Activated T-cell treated with anti-CD3 and anti-CD28 coated beads for 4 hours (primary cell): ENCODE measurements at places on chromosomes 2 and 18.

- no peak for DNase-seq
Measured at GRCh38 chr2:215624423-215624829, 188.6 kb upstream of the FN1 start.

DNA sequence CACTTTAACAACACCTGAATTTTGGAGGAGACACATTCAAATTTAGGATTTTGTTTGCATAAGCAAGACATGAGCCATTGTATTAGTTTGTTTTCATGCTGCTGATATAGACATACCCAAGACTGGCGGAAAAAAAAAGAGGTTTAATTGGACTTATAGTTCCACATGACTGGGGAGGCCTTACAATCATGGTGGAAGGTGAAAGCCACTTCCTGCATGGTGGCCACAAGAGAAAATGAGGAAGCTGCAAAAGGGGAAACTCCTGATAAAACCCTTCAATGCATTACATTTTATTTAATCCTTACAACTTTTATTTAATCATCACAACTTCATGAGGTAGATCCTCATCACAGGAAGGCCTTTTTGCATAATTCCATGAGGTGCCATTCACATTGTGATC, 242.0 kb upstream of the STON1 start:
- no peak for DNase-seq

GRCh38 chr2:38665854-38666555, at the start of gene GALM:
GALM (plus strand) TSS chr2:38666114; CDS start chr2:38666162, 48 bp downstream.
- peak; percentile 18 for DNase-seq

GRCh38 chr18:43271593-43272432, 5.5 kb downstream of the SYT4 start:
- DNase-seq = no peak

- DNase-seq = no peak
Measured at GRCh38 chr2:179455172-179455524, 190.5 kb upstream of the SESTD1 start.

GRCh38 chr2:236114959-236115358, 53.2 kb downstream of the GBX2 start:
- no peak for DNase-seq

- no peak for DNase-seq
Measured at GRCh38 chr18:70334728-70335329, 46.0 kb downstream of the SOCS6 start.

DNA sequence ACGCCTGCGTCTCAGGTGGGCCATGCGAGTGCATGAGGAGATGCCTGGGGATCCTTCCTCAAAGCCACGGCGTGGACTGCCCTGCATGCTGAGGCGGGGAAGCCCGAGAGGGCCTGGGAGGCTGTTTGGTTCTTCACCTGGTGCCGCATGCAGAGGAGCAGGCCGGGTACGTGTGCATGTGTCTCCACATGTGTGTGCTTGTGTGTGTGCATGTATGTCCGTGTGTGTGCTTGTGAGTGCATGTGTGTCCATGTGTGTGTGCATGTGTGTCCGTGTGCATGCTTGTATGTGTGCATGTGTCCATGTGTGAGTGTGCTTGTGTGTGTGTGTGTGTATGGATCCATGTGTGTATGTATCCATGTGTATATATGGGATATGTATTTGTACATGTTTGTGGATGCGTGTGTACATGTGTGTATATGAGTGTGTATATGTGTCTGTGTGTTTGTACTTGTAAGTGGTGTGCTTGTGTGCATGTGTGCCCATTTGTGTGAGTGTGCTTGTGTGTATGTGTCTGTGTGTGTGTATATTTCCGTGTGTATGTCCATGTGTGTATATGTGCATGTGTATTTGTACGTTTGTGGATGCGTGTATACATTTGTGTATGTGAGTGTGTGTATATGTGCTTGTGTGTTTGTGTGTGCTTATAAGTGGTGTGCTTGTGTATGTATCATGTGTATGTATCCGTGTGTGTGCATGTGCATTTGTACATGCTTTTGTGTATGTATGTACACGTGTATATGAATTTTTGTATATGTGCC, 79.0 kb downstream of the PTGR3 start:
- no peak for DNase-seq

DNA sequence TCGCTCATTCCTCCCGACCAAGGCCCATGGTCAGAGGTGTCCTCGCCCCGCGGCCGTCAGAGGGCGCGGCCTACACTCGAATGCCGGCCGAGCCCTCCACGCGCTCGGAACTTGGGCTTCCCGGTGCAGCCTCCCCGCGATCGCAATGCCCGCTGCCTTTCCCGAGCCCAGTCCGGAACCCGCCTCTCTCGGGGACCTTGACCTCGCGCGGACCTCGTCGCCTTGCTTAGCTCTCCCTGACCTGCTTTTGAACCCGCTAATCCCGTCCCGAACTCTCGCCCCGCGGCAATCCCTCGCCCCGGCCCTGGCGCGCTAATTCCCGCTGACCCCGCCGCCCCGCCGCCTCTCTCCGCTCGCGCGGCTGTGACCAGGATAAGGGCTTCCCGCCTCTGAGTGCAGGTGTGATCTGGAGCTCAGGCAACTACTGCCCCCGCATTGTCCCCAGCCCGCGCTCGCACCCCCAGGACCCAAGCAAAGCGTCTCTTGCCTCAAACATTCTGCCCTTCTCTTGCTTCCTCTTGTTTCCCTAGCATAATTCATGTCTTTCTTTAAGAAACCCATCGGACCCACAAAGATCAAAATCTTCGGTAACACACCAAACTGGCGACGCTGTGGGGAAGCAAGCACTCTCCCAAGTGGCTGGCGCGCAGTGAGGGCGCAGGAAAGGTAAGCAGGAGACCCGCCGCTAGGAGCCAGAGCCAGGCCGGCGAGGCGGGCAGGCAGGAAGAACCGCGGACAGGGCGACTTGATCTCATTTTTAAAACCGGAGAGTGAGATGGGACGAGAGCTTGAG, 46.6 kb upstream of the ATP6V1B1 start:
- no peak for DNase-seq

DNA sequence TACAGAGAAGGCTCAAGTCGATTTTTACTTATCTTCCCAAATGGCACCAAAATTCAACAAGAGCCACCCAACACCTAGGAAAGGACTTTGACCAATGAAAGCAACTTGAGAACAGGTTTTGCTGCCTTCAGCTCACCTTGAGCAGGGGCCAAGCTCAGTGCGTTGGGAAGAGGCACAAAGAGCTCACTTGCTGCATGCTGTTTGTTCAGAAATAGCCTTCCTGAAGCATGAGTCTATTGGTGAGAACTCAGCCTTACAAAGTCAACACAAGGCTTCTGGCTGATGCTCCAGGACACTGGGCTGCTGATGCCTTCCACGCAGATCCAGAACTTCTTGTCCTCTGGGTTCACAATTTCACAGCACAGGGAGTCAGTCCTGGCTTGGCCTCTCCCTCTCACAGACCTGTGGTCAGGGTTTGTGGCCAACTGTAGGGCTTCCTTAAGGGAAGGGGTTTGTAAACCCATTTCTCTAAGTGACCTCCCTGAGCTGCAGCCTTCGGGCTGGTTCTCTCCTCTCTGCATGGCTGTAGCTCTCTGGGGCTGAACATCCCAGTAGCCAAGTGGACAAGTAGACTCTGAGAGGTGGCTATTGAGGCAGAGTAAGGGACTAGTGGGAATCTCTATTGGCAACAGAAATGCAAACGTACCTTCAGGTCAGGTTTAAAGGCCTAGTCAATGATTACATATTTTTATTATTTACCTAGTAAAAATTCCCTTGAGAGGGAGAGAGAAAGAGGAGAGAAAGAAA, 124.7 kb upstream of the GATA6 start:
- DNase-seq = no peak

DNA sequence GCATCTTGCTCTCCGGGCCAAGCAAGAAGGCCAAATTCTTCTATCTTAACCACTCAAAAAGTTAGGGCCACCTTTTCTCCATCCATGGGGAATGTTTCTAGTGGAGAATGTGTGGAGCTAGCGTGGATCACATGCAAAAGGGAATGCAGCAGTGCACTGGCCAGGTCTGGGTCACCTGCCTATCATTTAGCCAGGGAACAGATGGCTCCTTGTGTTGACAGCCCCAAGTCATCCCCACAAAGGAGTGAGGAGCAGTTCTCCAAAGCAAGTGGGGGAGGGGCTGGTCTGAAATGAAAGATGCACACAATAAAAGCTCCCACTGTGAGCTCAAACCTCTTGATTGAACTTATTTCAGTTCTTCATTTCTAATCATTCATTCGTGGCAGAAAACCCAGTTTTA, 19.1 kb downstream of the EPB41L3 start:
- no peak for DNase-seq

GRCh38 chr2:42142547-42143184, 26.5 kb upstream of the EML4 start:
- DNase-seq = no peak

DNA sequence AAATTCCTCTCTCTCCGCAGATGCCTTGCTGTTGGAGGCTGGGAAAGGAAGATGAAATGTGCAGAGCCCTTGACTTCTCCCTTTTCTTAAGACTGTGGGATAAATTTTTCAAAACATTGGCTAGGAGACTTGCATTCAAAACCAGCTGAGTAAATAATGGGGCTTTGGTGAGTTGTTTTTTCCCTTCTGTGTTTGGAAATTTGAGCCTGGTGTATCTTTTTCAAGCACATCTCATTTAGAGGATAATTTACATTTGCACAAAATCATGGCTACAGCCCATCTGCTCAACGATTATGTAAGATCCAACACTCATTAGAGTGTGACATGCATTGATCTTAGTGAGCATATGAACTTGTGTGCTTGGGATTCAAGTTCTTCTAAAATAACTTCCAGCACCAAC, 112.1 kb upstream of the ATP8B1 start:
- no peak for DNase-seq

DNA sequence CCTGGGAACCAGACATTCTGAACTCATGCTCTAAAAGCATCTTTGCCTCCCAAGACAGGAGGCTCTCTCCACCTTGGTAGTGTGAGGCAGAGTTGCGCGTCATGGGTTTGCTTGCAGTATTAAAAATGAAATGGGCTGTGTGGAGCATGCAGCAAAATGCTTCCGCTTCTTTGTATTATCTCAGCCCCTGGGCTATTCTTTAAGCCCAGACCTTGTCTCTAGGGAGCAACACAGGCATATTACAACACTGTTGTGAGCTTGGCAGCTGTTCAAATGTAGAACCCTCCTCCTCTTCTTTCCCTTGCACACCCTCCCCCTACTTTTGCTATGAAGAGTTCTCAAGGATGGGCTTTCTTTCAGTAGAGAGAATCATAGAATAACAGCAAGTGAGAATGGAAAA, 185.1 kb upstream of the LHCGR start:
- no peak for DNase-seq

DNA sequence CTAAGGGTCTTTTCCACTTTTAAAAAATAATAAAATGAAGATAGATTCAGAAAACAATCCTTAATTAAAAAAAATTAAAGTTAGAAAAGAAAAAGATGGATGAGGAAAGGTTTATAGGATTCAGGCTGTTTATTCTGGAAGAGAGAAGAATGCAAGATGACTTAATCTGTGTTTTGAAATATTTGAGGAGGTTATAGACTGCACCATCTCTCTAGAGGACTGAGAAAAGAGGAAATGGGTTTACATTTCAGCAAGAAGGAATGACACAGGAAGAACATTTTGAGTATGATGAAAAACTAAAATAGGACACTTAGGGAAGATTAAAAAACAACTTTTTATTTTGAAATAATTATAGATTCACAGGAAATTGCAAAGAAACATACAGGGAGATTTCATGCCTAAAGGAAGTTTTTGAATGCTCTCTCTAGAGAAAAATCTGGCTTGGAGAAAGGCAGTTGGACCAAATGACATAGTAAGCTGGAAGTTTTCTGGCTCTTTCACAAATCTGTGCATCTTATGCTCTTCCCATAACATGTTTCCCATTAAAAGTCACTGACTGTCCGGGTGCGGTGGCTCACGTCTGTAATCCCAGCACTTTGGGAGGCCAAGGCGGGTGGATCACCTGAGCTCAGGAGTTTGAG, 75.0 kb downstream of the CERS6 start:
- DNase-seq = no peak

DNA sequence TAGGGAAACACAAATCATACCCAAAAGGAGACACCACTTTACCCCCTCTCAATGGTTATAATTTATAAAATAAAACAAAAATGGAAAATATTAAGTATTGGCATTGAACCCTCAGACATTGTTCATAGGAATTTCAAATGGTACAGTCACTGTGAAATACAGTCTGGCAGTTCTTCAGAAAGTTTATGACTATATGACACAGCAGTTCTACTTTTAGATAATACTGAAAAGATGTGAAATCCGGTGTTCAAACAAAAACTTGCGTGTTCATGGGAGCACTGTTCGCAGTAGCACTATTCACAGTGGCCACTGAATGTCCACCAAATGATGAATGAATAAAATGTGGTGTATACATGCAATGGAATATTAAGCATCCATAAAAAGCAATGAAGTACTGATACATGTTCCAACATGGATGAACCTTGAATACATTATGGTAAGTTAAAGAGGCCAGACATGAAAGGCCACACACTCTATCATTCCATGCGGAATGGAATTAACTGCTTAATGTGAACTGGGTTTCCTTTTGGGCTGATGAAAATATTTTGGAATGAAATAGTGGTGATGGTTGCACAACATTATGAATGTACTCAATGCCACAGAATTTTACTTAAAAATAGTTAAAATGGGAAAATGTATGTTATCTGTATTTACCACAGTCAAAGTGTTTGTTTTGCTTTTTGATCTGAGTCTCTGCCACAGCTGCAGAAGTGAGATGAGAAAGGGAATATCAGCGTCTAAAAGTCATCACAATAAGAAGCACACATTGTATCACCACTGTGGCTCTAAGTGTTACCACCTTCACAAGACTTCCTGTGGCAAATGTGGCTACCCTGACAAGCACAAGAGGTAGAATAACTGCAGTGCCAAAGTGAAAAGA, 864.6 kb downstream of the SUCLG1 start:
- DNase-seq = no peak

GRCh38 chr2:181844551-181845290, 46.8 kb upstream of the ITPRID2 start:
- no peak for DNase-seq

GRCh38 chr2:236582968-236583367, 13.3 kb downstream of the ACKR3 start:
- DNase-seq = no peak

DNA sequence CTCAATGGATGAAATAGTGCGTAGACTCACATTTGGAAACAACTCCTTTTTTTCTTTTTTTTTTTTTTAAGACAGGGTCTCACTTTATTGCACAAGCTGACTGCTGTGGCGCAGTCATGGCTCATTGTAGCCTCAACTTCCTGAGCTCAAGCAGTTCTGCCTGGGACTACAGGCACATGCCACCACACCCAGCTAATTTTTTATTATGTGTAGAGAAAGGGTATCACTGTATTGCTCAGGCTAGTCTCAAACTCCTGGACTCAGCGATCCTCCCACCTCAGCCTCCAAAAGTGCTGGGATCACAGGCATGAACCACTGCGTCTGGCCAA, 17.4 kb downstream of the HAT1 start:
- DNase-seq = no peak

GRCh38 chr2:102114290-102114721, 28.2 kb upstream of the IL1R1 start:
- DNase-seq = no peak
